H9 (cell line): ENCODE measurements at places on chromosomes 1 and 21. TPM values are rescaled to one million over a fixed set of nuclear protein-coding genes. Genes with fewer than 3 reads are reported as not detected.

DNA sequence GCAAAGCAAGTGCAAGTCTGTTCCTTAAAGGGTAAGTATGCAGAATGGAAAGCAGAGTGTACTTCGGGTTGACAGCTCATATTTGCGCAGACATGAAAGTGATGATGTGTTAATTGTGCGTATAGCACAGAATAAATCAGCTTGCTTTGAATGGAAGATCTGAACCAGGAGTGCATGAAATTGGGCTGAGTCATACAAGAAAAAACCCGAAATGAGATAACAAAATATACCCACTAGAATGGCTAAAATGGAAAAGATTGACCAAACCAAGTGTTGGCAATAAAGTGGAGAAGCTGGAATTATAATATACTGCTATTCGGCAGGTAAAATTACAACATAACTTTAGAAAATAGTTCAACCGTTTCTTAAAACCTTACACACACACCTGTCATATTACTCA, 28.5 kb downstream of the CR1L start:
- no peak for DNase-seq

- no peak for DNase-seq
Measured at GRCh38 chr1:17633654-17634053, 94.2 kb downstream of the ARHGEF10L start.

DNA sequence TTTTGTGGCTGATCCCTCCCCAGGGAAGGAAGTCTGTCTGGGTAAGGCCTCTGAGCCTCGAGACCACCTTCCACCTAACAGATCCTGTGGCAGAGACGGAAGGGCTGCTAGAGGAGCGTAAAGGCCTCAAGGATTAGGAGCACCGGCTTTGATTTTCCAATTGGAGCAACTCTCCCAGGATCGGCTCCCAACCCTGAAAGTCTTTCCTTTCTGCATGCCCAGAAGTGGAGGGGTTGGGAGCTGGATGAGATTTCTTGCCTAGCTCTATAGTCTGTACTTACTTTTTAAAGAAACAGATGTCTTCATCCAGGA, 41.4 kb downstream of the ELK4 start:
- DNase-seq: no peak

GRCh38 chr21:35223480-35224156, 174.5 kb upstream of the RUNX1 start:
- DNase-seq: no peak

The ZBTB8A gene
- 11.1 and 11.3 TPM in 2 replicates for total RNA-seq

DNA sequence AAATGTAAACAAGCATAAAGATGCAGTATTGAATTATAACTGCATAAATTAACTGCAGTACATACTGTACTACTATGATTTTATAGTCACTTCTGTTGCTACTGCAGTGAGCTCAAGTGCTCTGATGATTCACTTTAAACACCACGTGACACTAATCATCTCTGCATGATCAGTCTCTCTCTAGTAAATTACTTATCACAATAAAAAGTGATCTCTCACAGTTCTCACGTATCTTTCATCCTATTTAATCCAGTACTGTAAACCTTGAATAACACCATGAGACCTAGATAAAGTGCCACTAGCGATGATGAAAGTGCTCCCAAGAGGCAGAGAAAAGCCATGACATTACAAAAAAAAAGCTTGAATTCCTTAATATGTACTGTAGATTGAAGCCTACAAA, 1242.0 kb downstream of the AMY1C start:
- no peak for DNase-seq

- DNase-seq: no peak
Measured at GRCh38 chr1:165633614-165634013, 2.6 kb downstream of the MGST3 start.
